Liver (tissue), 10 donors: ENCODE measurements at places on chromosomes 11 and 22. TPM values are rescaled to one million over a fixed set of nuclear protein-coding genes. Genes with fewer than 3 reads are reported as not detected.

SART1 gene
- polyA plus RNA-seq, result 13.6 TPM

HBE1 gene
- polyA plus RNA-seq, result not detected

SCUBE2 gene
- not detected for polyA plus RNA-seq

FAM180B gene
- not detected for polyA plus RNA-seq

CFAP300 gene
- 0.09 TPM for polyA plus RNA-seq

EXT2 gene
- polyA plus RNA-seq, result 26.6 TPM

FAM83F gene
- 1.5 TPM for polyA plus RNA-seq

FOSL1 gene
- polyA plus RNA-seq, result 0.20 TPM
